ENCODE measurements at places on chromosomes 1 and 21.

GRCh38 chr1:197541411-197541810 is 233.9 kb downstream of the DENND1B start:
- no peak for DNase-seq

GRCh38 chr1:155847823-155848529 is 9.0 kb downstream of the GON4L start:
- DNase-seq, result no peak

GRCh38 chr1:1543706-1544099 is 3.3 kb upstream of the TMEM240 start:
- DNase-seq, result no peak

GRCh38 chr21:37257511-37257966 is 9.6 kb downstream of the VPS26C start:
- DNase-seq, result peak; percentile 67

DNA sequence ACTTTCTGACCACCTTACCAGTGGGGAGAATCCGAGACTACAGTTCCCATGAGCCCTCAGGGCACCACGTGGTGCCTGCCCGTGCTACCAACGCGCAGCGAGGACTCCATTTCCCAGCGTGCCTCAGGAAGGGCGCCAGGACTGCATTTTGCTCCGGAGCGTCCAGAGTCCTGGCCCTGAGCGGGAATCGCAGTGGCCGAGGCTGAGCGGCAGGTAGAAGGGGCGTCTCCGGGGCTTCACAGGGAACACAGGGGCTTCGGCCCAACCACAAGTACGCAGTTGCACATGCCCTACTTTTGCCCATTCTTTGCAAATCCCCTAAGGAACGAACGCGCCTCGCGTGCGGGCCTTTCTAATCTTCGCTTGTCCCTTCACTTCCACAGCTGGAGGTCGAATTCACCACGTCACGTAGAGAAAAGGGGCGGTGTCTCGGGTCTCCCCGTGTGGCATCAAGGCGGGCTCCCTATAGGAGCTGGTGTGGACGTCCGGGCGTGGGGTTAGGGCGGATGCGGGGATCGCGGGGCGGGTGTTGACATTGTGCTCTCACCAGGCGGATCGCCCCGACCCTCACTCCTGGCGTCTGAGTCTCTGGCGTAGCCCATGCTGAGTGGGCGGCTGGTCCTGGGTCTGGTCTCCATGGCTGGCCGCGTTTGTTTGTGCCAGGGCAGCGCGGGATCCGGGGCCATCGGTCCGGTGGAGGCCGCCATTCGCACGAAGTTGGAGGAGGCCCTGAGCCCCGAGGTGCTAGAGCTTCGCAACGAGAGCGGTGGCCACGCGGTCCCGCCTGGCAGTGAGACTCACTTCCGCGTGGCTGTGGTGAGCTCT is at the start of gene BOLA1:
BOLA1 (plus strand) TSS at position 109 of the 825 bp plus-strand sequence; CDS start at position 601, 492 bp downstream.
- peak; percentile 100 for DNase-seq

GRCh38 chr1:83692524-83693381 is 306.2 kb downstream of the TTLL7 start:
- peak; percentile 13 for DNase-seq

DNA sequence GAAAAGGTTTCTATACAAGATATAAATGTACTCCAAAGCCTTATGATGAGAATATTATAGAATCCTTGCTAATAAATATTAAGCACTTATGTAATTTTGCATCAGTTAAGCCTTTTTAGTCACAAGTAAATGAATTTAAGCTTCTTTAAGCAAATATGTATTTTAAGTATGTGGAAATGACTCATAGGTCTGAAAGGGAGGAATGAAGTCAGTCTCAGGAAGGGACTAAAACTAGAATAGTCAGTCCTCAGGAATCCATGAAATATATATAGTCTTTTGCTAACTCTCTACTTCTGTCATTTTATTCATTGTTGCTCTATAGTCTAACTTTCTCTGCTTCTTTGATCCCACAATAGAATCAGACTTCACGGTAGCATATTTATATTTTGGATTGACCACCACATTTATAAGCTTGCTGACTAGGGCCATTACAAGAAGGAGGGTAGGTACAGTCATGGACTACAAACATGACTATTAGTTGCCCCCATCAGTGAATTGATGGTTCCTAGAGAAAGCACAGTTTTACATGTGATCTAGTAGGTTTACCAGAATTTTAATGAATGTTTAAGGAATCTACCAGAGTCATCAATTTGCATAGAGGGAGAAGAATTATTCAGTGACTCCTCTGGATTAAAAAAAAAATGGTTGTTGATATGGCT is 20.2 kb upstream of the RABGGTB start:
- DNase-seq, result no peak

DNA sequence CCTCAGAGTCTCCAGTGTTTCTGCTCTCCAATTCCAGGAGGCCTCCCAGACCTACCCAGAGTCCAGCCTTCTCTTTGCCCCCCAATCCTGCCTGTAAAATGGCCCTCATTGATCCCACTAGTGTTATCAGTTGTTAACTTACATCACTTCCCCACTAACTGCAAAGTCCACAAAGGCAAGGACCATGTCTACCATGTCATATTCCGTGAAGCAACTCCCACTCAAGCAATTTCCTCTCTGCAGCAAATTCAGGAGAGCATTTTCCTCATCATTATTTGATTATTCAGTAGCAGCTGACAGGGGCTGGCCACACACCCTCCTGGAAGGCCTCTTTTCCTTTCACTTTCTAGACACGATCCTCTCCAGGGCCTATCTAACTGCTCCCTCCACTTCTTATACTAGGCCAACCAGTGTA is 153.5 kb downstream of the RERE start:
- no peak for DNase-seq

GRCh38 chr1:44314452-44314851 is 40.6 kb downstream of the ERI3 start:
- DNase-seq, result no peak

DNA sequence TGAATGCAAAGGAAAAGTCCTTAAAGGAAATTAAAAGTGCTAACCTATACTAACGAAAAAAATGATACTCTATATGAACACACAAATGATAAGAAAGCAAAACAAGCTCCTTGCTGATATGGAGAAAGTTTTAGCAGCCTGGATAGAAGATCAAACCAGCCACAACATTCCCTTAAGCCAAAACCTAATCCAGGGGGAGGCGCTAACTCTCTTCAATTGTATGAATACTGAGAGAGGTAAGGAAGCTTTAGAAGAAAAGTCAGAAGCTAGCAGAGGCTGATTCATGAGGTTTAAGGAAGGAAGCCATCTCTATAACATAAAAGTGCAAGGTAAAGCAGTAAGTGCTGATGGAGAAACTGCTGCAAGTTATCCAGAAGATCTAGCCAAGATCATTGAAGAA is 3.4 kb downstream of the KRTAP23-1 start:
- DNase-seq, result no peak

DNA sequence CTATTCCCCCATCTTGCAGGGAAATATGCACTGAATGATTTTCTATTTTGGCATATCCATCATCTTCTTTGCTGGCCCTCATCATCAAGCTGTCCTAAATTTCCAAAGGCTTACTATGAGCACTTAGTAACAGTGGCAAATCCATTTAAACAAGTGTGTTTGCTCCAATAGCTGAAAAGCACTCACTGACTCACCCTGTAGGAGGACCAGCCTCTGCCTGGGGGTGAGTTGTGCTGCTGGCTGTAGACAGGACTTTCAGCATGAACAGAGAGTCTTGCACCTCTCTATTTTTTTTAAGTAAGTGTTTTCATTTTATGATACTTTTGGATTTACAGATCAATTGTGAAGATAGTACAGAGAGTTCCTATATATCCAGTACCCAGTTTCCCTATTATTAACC is 97.3 kb downstream of the SLC35F3 start:
- DNase-seq, result no peak

GRCh38 chr1:92016720-92017316 is 13.0 kb upstream of the EPHX4 start:
- no peak for DNase-seq

- no peak for DNase-seq
These were observed at the start of gene LRRC39 for GRCh38 chr1:100178091-100178490. Gene LRRC39, minus strand, starts transcription at chr1:100178256. Its CDS starts 9,740 bp downstream, at chr1:100168516.

- no peak for DNase-seq
These were observed 1.1 kb downstream of the SPSB1 start for GRCh38 chr1:9293533-9294404.

DNA sequence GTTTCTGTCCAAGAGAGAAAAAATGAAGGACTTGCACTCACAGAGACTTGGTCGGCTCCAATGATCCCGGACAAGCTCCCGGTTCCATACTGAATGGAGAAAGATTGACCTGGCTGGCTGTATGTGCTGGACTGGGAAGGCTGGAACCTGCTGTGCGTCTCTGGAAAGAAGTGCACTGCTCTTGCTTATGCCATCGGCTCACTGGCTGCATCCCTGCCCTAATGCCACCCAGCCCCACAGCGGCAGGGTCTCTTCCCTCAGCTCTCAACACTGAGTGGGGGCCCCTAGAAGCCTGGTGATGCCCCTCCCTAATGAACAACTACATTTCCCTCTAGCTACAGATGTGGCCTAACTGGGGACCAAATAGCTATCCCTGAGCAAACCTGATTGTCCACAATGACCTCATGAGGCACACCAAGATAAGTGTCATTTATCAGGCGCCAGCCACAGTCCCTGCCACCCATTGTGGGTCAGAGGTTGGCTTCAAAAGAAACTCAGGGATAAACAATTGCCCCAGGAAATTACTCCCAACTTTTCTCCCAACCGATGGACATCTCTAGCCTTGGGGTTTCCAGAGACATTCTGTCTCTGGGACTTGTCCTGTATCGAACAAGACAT is 2.6 kb downstream of the CTSE start:
- DNase-seq, result no peak

DNA sequence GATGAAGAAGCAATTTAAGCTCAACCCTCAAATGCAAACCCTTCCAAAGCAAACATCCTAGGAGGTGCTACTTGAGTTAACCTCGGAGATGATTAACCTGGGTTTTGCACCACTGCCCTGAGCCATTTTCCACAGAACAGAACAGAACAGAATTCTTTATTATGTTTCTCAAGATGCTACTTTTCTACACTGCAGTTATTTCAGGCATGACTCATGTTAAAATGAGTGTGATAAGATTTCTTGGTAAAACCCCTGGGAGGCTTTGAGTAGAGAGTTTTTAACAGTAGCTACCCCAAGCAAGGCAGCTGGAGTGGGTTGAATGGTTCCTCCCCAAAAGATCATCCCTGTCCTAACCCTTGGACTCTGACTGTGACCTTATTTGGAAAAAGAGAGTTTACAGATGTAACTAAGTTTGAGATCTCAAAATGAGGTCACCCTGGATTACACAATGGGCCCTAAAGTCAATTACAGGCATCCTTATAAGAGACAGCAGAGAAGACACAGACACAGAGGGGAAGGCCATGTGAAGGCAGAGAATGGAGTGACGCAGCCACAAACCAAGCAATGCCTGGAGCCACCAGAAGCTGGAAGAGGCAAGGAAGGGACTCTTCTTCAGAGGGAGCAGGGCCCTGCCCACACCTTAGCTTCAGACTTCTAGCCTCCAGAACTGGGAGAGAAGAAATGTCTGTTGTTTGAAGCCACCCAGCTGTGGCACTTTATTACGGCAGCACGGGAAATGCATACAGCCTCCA is 153.4 kb downstream of the ETS2 start:
- DNase-seq, result no peak

- DNase-seq, result no peak
These were observed 176.5 kb downstream of the HIVEP3 start for GRCh38 chr1:41742219-41742618.

- no peak for DNase-seq
These were observed 22.7 kb downstream of the ZBTB8OS start for GRCh38 chr1:32627596-32628162.

- no peak for DNase-seq
These were observed 106.4 kb downstream of the ATF6 start for GRCh38 chr1:161872506-161872905.

DNA sequence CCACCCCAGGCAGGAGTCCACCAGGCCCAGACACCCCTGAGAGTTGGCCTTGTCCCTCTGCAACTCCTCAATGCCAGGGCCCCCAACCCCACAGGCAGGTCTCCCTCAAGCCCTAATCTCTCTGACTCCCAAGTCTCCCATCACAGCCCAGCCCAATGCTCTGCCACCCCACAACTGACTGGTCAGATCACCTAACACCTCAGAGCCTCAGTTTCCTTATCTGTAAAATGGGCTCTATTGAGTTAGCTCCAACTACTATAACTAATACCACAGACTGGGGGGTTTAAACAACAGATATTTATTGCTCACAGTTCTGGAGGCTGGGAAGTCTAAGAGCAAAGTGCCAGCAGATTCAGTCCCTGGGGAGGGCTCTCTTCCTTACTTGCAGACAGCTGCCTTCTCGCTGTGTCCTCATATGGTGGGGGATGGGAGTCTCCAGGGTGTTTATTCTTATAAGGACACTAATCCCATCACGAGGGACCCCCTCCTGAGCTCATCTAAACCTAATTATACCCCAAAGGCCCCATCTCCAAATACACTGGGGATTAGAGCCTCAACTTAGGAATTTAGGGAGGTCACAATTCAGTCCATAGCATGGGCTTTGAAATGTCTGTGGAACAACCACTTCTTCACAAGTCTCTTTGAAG is 34.9 kb upstream of the ZC3H12A start:
- no peak for DNase-seq

DNA sequence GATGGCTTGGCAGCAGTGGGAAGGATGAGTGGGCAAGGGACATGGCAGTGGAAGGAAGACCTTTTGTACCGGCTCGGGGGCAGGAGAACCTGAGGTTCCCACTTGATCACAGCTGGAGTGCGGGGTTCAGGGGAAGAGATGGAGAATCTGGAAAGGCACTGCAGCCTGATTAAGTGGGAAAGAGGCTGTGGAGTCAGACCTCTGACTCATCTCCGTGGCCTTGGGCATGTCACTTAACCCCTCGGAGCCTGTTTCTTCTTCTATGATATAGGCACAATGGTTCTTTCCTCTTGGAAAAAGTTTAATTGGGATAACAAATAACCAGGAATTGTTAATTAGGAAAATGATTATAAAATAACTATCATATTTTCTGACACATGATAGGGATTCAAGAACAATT is 13.1 kb upstream of the TMEM61 start:
- DNase-seq, result no peak

GRCh38 chr21:14741256-14741655 is 195.1 kb upstream of the SAMSN1 start:
- DNase-seq, result no peak

DNA sequence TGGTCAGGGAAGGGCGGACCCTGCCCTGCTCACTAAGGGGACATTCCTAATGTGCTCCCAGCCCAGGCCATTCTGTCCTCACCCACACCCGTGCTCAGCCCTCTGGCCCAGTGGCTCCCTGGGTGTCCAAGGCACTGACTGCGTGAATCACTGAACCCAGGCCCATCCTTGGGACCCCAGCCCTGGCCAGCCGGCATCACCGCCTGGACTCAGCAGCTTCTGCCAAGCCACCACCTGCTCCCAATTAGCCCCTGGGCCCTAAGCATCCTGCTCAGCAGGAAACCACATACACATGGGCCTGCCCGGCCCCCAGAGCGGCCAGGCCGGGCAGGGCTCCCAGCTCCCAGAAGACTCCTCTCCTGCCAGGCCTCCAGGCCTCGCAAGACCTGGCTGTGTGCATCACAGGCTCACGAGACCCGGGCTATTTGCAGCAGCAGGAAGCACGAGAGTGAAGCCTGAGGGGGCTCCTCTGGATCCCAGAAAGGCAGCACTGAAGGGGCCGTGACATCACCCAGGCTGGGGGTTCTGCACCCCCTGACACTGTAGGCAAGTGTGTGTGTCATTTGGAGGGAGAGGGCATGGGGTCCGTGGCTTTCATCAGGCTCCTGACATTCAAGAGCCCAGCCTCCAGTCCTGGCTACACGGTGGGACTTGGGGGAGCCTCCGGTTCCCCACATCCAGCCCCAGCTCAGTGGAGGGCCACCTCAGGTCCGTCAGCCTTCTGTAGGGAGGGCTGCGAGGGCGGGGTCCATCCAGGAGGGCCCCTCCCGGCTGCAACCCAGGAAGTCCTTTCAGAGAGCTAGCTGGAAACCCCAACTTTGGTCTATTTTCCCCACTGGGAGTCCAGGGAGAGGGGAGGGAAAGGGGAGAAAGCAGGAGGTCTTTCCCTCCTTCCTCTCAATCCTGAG is 1.6 kb downstream of the MFAP2 start:
- DNase-seq, result no peak
